ENCODE measurements at places on chromosomes 4 and X.

DNA sequence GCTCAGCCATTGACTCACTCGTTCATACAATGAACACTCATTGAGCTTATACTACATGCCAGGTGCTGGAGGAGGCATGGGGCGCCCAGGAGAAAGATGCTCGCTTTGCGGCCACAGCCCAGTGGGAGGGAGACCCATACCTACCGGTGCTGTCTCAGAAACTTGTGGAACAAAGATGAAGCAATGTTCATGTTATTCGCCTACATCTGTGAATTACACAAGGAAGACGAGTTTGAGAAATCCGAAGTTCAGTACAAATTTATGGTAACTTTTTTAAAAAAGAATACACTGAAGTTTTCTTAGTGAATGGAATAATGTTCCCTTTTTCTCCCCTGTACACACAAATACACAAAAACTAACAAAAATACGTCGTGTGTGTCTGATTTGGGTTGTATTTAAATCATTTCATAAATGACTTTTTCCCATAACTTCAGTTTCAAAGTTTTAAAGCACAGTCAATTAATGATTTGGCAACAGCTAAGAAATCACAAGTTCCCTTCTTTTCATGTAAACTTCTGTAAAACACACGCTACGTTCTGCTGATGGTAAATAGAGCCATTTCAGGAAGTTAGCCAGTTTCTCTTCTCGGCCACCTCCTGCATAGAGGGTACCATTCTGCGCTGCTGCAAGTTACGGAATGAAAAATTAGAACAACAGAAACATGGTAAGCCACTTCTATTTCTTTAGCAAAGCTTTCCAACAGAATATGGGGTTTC, at the start of gene TLR8:
TSS of gene TLR8 (plus strand) at position 575 of the 716 bp plus-strand sequence. CDS start at position 662, 87 bp downstream.
- no peak for DNase-seq

DNA sequence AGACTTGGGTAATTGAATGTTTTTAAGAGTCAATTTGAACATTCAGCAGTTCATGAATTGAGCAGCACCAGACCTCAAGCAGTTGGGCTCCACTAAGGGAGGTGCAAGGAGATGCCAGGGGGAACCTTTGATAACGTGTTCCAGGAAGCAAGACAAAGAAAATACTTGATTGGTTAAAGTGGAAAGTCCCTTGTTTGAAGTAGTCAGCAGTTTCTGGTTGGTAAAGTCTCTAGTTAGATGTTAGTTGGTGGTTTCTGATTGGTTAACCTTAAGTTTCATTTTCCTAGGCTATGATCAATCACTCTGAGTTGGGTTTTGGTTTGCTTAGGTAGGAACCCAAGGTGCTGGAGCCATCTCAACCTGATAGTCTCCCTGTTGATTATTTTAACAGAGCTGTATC, 4.0 kb downstream of the HERC6 start:
- no peak for DNase-seq

GRCh38 chrX:40166582-40166981, 68.8 kb upstream of the BCOR start:
- DNase-seq = no peak

DNA sequence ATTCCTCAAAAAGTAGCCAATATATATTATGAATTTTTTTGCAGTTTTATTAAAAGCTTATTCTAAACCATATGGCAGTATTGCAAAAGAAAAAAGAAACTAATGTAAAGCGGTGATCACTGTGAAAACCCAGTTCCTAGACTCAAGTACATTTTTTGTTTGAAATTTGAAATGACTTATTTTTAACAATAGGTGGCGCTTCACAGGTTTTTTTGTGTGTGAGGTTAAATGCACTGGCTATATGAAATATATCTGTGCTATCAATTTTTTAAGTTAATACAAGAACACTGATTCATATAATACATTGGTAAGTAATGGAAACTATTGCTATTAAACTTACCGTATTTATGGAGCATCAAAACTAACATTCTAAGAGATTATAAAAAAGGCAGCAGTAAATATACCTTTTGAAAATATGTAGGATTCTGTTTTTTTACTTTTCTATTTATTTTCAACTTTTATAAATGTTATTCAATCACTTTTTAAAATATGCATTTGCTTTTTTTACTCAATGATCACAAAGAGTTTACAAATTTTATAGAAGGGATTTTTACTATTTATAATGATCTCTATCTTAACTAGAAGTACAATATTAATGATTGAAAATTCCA, 5.6 kb upstream of the SPRY1 start:
- DNase-seq = no peak

- no peak for DNase-seq
Measured at GRCh38 chr4:83993774-83994173, 457.9 kb downstream of the GPAT3 start.

- DNase-seq = no peak
Measured at GRCh38 chr4:153900426-153900825, 111.5 kb upstream of the SFRP2 start.

DNA sequence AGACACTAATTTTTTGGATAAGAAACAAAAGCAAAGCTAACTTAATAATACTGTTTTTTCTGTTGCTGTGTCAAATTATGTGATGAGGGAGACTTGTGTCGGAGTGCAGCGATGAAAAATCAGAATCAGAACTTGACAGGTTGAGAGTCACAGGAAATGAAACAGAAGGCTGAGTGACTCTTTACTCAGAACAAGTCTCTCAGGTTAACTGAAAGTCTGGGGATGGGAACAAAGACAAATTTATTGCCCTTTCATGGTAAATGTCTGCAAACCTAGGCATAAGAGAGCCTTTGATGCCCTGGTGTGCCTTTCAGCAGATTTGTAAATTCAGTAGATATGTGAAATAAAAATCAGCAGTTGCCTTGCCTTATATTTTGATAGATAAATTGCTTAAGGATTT, 96.0 kb downstream of the ADGRL3 start:
- no peak for DNase-seq

- DNase-seq = no peak
Measured at GRCh38 chr4:153116291-153116680, 88.0 kb upstream of the TRIM2 start.

DNA sequence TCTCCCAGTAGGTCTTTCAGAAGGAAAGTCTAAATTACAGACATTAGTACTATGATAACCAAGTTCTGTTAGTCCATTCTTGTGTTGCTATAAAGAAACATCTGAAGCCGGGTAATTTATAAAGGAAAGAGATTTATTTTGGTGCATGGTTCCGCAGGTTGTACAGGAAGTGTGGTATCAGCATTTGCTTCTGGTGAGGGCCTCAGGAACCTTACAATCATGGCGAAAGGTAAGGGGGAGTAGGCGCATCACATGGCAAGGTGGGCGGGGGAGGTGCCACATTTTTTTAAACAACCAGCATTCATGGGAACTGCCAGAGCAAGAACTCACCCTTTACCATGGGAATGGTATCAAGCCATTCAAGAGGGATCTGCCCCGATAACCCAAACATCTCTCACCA, 26.2 kb upstream of the USP46 start:
- no peak for DNase-seq

GRCh38 chr4:144644368-144645101, 1.4 kb upstream of the HHIP start:
- no peak for DNase-seq

All from left colon (tissue), 2 donors.